Naive thymus-derived CD4-positive, alpha-beta T cell (primary cell): ENCODE measurements at places on chromosomes 1 and 21. TPM values are rescaled to one million over a fixed set of nuclear protein-coding genes. Genes with fewer than 3 reads are reported as not detected.

DNA sequence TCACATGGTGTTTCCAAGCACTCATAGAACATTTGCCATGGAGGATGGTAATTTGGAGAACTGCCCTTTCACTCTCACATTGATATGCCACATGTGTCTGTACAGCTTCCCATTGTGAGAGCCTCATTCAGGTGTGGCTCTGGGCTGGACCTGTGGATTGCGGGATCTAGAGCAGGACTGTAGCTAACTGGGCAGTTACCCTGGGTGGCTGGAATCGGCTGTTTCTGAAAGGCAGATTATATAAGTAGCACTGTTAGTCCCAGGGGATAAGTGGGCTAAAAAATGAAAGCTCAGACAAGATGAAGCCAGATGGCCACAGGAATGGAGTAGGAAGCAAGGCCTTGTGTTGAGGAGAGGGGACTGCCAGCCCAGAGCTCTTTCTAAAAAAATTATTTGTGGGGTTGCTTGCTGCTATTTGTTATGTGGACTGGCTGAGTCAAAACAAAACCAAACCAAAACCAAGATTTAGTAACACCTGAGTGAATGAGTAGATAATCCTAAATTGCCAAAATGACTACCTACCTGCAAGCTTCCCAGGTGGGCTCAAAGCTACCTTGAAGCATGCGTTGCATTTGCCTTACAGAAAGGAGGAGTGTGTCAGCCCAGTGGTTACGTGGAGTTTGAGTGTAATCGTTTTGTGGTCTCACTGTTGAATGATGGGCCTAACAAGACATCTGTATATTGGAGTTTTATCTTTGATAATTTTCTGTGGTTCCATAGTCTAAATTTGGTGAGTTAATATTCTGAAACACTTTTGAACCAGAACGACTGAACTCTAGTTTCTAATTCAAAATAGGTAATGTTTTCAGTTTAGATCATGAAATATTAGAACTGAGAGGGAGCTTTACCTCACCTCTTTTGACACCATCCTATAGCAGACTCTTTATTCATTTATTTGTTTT is 58.0 kb downstream of the SDCCAG8 start:
- H3K36me3 ChIP-seq: no peaks in the 10 kb centered on the region
- H3K4me1 ChIP-seq: no peaks in the 10 kb centered on the region
- H3K27me3 ChIP-seq: no peaks in the 10 kb centered on the region
- H3K4me3 ChIP-seq: no peak overlapping the region
- no peak overlapping the region for H3K27ac ChIP-seq

Gene CACNA1S
- not detected for total RNA-seq

Gene DAB1
- total RNA-seq: 0.57 TPM

Gene TAL1
- 0.42 TPM for total RNA-seq

Gene ANGPTL3
- total RNA-seq: not detected in 2 replicates

GRCh38 chr1:56922070-56922469 is 43.7 kb downstream of the C8B start:
- DNase-seq: no peak
- no peaks in the 10 kb centered on the region for H3K36me3 ChIP-seq
- no peaks in the 10 kb centered on the region for H3K4me1 ChIP-seq
- H3K27ac ChIP-seq: no peak overlapping the region
- H3K4me3 ChIP-seq: no peak overlapping the region
- H3K27me3 ChIP-seq: no peaks in the 10 kb centered on the region
